SK-N-MC (cell line): ENCODE measurements at places on chromosomes 1 and 21.

DNA sequence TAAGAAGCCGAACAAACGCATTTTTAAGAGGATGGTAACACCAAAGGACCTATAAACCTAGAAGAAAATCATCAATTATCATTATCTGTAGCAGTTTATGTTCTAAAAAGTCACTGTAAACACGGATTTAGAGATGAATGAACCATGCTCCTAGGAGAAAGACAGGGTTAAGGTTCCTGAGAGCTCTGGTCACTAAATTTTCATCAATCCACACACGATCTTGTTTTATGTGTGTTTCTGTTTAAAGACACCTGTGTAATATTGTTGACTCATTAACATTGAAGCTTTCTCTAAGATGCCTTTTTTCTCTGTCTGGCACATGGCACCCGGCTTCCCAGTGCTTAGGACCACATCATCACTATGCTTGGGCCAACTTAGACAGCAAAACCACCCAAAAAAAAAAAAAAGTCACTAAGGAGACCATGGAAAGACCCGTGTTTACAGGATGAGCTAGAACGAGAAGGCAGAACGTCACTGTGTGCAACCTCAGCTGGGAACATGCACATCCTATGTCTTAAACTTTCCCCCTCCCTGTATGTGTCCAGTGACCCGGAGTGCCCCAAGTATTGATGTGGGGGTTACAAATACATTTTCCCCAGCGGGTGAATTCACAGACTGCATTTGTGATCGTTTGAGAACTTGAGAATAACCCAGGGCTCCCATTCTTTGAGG is 55.8 kb upstream of the PDE9A start:
- no peak for DNase-seq

GRCh38 chr1:212584092-212584886 is 24.3 kb upstream of the ATF3 start:
- DNase-seq, result no peak

DNA sequence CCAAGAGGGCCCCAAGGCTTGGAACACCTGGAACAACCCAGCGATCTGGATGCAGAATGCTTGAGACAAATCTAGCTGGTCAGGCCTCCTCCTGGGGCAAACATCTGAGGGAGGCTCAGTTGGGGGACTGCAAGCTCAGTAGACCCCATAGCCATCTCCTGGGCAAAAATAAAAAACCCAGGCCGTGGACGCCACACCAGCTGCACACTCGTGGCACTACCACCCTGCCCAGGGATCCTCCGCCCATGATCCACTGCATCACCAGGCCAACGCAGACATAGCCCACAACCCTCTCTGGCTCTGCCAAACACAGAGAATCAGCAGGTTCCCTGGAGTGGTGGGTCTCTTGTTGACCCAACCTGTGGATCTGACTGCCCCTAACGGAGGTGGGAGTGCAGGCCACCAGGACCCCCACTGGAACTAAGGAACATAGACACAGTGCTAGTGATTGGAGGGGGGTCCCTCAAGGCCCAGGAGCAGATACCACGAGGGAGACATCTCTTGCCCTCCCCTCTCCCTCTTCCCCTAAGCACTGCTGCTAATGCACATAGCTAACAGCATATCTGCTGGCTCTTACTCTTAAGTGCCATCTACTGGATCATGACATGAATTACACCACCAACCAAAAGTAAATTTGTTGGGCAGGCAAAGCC is 147.2 kb downstream of the CHD1L start:
- no peak for DNase-seq

- DNase-seq, result no peak
Measured at GRCh38 chr21:21712748-21713520, 714.7 kb downstream of the NCAM2 start.

DNA sequence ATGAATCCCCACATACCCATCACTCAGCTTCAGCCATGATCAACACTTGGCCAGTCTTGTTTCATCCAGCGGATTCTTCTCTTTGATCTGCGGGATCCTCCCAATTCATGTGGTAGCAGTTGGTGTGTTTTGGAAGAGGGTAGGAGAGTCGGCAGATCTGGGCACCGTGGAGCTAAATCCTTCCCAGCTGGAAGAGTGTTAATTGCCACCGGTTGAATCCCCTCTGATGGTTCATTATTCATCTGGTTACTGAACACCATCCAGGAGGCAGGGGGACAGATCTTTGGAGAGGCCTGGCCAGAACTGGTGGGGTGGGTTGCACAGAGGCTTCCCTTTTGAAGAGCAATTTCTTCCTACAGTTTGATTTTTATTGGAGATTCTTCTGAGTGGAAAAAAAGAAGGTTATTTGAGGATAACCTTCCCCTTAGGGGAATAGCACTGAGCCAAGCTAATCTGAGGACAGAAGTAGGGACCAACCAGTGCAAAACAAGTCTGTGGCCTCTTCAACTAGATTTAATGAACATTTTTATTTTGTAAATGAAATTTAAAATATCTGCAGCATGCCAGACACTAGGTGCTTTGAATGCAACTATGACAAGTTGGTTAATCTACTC is 8.1 kb downstream of the NFASC start:
- no peak for DNase-seq

GRCh38 chr1:13766592-13767564 is 66.9 kb downstream of the PRDM2 start:
- no peak for DNase-seq

DNA sequence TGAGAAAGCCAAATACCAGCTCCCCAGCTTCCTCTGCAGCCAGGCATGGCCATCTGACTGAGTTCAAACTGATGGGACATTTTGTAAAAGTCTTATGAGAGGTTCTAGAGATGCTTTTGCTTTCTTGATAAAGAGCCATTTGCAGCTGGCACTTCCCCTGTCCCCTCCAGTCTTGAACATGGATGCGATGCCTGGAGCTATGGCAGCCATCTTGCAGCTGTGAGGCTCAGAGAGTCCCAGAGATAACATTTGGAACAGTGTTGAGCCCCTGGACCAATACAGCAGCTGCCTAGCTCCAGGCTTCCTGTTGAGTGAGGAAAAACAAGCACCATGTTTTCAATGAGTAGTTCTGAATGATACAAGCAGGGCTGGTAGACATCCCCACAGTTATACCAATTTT is 13.8 kb downstream of the CDCP2 start:
- no peak for DNase-seq
